ENCODE measurements at places on chromosomes 7 and 10. TPM values are rescaled to one million over a fixed set of nuclear protein-coding genes. Genes with fewer than 3 reads are reported as not detected.
A peak's percentile ranks its signal among the peaks of the same experiment; 100 is the strongest.

Gene SEC61G
- total RNA-seq = 295 TPM

GRCh38 chr10:12027539-12027938 lies 15.1 kb downstream of the UPF2 start:
- DNase-seq = no peak

GRCh38 chr7:64558781-64559180 lies 4.1 kb downstream of the ZNF680 start:
- no peak for DNase-seq

- peak; percentile 32 for DNase-seq
Observed at GRCh38 chr7:68892236-68892635, 706.0 kb upstream of the AUTS2 start.

- DNase-seq = no peak
Observed at GRCh38 chr7:4739528-4739992, 35.9 kb upstream of the AP5Z1 start.

- DNase-seq = peak; percentile 30
Observed at GRCh38 chr7:3028071-3028757, 15.5 kb downstream of the CARD11 start.

All from epithelial cell of proximal tubule (primary cell).